ENCODE measurements at places on chromosomes 6 and 20.

- no peak for DNase-seq
Observed at GRCh38 chr6:16546861-16547260, 214.4 kb downstream of the ATXN1 start.

GRCh38 chr20:24823989-24824693, 124.9 kb upstream of the CST7 start:
- peak; percentile 46 for DNase-seq

DNA sequence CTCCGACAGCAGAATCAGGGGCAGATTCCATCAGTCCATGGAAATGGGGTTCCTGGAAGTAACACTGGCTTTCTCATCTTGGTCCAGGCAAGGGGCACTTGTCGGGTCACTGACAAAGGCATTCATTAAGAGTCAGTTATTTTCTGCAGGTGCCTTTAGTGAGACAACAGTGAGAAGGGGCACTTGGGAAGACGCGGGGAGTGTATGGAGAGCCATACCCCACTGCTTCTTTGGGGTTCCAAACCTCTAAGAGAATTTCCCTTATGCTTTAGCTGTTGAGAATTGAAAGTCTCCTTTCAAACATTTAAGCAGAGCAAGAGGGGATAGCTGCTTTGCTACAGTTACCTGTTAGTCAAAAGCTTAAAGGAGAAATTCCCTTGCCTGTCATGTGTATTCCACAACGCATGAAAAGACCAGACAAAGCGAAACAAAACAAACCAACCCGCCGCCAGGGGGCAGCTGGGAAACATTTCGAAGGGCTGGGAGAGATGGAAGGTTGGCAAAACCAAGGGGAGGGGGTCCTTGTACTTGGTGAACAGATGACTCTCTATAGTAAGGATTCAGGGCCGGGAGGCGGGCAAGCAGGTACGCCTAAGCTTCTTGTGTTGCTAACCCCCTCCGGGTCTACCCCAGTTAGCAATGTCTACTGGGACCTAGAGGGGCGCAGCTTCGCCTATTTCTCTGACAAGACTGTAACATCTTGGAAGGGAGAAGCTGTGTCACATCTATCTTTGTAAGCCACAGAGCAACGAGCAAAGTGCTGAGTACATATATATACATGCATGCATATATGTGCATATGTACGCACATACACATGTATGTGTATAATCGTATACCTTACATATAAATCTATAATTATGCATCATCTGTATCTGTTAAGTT, 474.9 kb upstream of the AGPAT4 start:
- DNase-seq, result no peak

DNA sequence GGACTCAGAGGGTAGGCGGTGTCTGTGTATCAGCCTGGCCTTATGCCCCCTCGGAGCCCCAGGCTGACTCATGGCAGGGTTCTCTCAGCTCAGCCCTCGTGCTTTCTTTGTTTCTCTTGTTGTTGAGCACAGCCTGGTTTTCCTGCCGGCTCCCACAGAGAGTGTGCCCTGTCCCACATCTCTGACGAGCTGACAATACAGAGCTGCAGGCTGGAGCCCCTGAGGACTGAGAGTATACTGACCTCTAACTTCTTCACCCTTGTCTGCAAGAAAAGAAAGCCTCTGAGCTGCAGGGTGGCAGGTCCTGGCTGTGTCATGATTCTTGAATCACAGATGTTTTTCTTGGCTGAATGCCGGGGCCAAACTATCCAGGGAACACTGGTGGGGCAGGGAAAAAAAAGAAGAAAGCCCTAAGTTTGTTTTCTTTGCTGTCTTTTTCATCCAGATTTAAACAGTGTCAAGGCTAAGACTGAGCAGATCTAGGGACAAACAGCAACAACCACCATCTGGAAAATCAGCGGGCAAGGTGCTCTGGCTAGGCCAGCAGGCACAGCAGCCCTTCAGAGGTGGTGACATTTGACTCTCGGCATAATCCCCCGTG, 63.3 kb upstream of the ZNF133 start:
- DNase-seq, result no peak

- no peak for DNase-seq
Observed at GRCh38 chr6:36326356-36326995, 10.2 kb downstream of the BNIP5 start.

DNA sequence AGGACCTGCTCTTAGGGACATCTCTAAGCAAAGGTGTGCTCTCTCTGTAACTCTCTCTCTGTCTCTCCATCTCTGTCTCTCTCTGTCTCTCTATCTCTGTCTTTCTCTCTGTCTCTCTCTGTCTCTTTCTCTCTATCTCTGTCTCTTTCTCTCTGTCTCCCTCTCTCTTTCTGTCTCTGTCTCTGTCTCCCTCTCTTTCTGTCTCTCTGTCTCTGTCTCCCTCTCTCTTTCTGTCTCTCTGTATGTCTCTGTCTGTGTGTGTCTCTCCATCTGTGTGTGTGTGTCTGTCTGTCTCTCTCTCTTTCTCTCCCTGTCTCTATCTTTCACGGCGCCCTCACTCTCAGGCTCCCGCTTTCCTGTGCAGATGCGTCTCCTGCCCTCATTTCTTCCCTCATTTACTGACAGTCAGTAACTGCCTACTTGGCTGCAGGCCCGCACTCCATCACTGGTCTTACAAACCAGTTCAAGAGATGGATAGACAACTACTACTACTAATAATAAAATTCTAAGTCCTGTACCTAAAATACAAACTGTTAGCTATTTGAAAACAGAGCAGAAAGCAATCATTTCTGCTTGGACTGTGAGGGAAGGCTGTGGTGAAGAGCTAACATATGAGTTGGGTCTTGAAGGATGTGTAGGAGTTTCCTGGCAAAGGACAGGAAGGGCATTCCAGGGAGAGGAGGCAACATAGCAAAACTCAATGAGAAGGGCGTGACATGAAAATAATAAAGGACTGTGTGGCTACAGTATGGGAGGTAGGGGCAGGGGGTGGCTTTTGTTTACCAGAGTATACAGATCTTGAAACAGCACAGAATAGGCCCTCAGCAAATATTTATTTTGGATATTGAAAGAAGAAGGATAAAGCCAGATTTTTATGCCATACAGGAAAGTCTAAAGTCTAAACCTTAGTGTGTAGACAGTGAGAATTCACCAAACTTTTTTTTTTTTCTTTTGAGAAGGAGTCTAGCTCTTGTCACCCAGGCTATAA, 67.8 kb upstream of the TAB2 start:
- DNase-seq, result no peak

DNA sequence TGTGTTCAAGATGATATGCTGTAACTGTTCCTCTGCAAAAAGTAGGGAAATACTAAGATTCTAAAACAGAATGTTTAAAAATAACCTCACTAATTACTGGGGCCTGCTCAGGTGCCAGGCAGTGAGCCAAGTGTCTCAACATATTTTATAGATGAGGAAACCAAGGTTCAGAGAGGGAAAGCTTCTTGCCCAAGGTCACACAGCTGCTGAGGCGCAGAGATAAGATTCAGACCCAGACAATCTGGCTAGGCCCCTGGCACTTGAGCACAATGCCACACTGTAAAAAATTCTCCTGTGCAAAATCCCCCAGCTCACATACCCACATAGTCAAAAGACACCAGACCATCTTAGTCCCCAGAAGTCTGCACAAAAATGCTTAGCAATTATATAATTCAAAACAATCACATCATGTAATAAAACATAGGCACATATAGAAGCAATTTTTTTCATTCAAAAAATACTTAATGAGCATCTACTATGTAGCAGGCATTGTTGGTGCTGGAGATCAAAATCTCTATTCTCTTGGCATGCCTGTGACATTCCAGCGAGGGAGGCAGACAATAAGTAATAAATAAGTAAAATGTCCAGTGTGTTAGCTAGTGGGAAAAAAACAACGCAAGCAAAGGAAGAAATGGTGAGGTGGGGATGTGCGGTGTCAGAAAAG, 10.3 kb downstream of the PREX1 start:
- peak; percentile 25 for DNase-seq

GRCh38 chr6:105781248-105781647, 304.9 kb upstream of the PRDM1 start:
- DNase-seq, result no peak

GRCh38 chr20:37534401-37535157, 6.9 kb upstream of the BLCAP start:
- DNase-seq, result peak; percentile 50

GRCh38 chr6:109167562-109167961, 72.3 kb downstream of the CEP57L1 start:
- DNase-seq, result no peak

- no peak for DNase-seq
Observed at GRCh38 chr20:14865731-14866130, 528.3 kb upstream of the FLRT3 start.

- no peak for DNase-seq
Observed at GRCh38 chr6:36459501-36459900, 16.7 kb downstream of the KCTD20 start.

DNA sequence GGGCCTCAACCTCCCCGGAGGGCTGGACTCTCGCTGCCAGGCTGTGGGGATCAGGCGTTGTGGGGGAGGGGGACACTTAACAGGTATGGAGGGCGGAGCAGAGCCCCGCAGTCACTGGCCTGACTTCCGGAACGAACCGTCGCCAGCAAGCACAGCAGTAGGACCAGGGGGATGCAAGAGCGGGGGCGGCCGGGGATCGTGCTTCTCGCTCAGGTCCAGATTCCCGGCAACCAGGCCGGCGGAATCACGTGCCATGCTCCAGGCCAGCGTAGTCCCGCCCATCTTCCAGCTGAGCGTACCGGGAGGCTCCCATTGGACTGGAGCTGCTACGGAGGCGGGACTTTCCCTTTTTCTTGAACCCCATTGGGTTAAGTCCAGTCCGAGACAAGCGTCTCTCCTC, 10.0 kb upstream of the POU5F1 start:
- peak; percentile 87 for DNase-seq

GRCh38 chr6:137783710-137784109, 83.3 kb upstream of the TNFAIP3 start:
- no peak for DNase-seq

DNA sequence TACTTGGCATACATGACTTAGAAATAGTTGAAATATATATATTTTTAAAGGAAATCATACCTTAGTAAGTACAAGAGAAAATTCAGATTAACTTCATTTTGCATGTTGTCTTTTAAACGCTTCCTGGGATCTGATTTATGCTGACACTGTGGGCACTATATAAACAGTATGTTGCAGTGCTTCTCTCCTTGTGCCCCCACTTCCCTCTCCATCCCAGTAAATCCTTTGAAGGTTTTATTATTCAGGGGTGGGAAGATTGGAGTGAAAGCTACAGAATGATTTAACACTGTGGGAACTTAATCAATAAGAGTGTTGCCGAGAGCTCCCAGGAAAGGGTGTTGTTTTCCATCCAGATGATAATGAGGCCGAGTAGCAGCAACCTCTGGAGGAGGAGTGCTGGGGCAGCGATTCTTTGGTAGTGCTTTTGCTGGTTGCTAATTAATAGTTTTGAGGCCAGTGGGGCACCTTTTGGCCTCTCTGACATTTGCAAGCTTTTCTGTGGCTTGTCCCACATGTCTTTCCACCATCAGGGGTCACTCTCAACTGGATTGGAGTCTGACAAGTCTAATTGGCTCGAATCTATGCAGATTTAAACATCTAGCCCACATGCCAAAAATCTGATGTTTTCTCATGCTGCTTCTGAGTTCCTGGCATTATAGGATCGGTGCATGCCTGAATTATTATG, 183.0 kb upstream of the MMS22L start:
- DNase-seq, result no peak

- DNase-seq, result no peak
Observed at GRCh38 chr6:129368970-129369369, 341.0 kb downstream of the ARHGAP18 start.

GRCh38 chr6:37537548-37537947, 37.9 kb upstream of the CCDC167 start:
- DNase-seq, result no peak

- DNase-seq, result no peak
Observed at GRCh38 chr20:341682-342081, 5.2 kb upstream of the NRSN2 start.

GRCh38 chr6:18503206-18503592, 116.0 kb downstream of the RNF144B start:
- no peak for DNase-seq

- peak; percentile 80 for DNase-seq
Observed at GRCh38 chr6:72620871-72621290, 983 bp upstream of the KCNQ5 start.

GRCh38 chr6:23305325-23305943, 736.1 kb downstream of the HDGFL1 start:
- DNase-seq, result no peak

DNA sequence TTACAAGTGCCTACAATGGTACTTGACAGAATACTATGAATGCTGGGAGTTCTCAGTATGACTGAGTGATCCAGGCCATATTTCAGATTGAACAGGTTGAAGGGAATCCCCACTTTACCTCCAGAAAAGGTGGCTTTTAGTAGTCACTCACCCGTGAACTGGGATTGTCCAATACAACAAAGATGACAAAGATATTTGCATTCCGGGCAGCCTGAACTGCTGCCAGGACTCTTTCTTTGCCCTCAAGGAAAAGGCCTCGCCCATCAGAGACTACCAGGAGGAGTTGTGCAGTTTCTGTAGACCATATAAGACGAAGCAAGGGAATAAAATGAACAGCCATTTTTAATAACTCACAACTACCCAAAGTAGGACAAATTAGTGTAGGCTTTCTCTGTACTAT, 6.3 kb upstream of the LYRM2 start:
- DNase-seq, result no peak

GRCh38 chr20:1533059-1533458, 24.4 kb downstream of the SIRPD start:
- no peak for DNase-seq

GRCh38 chr6:93164781-93165180, 254.6 kb downstream of the EPHA7 start:
- no peak for DNase-seq

DNA sequence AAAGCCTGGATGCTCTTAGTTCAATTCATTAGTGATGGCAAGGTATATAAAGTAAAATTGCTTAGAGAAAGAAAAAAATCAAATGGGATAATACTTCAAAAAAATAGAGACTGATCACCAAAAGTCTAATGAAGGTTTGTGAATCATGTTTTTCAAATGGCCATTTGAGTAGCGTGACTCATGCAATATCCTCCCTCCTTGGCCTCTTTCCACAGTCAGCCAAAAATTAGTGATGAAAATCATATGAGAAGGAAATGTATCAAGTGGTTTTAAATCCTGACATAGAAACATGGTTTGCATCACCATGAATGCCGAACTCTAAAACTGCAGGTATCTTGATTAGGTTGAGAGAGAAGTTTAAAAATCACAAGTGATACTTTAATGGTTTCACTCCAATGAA, 1.2 kb upstream of the COL19A1 start:
- no peak for DNase-seq

Measured in spleen (tissue), 13 donors.